ENCODE measurements at places on chromosomes 3 and 15.
A peak's percentile ranks its signal among the peaks of the same experiment; 100 is the strongest.

GRCh38 chr3:115293321-115293720 is 146.2 kb upstream of the ZBTB20 start:
- no peak for DNase-seq

GRCh38 chr3:170982733-170983132 is 43.8 kb downstream of the SLC2A2 start:
- DNase-seq: no peak

GRCh38 chr15:29888646-29889045 is 66.4 kb upstream of the TJP1 start:
- no peak for DNase-seq

- DNase-seq: no peak
Observed at GRCh38 chr3:68953816-68954444, 21.6 kb upstream of the TAFA4 start.

GRCh38 chr3:6165951-6166350 is 695.0 kb upstream of the GRM7 start:
- no peak for DNase-seq

- DNase-seq: no peak
Observed at GRCh38 chr3:59998058-59998457, 948.2 kb upstream of the CFAP20DC start.

- DNase-seq: no peak
Observed at GRCh38 chr3:67447393-67447792, 207.0 kb downstream of the SUCLG2 start.

DNA sequence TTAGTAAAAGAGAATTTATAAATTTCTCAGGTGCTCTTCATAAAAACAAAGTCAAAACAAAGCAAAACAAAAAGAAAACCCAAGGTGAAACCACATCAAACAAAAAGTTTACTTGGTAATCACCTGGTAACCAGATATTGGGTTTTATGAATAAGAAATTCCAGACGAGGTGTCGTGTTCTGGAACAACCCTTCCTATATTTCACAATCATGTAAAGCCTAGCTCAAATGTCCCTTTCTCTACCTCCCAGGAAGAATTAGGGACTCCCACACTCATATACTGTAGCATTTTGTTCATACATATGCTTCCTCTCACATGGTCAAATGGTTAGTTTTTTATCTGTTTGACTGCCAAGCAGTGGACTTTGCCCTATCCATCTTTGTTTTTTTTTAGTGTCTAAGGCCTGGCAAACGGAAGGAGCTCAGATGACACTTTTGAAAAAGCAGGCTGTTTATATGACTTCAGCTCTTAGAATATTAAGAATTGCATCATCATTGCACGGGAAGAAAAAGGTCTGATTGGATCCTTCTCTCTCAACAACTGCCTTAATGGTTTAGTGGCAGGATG is 326.7 kb upstream of the TBL1XR1 start:
- DNase-seq: no peak

DNA sequence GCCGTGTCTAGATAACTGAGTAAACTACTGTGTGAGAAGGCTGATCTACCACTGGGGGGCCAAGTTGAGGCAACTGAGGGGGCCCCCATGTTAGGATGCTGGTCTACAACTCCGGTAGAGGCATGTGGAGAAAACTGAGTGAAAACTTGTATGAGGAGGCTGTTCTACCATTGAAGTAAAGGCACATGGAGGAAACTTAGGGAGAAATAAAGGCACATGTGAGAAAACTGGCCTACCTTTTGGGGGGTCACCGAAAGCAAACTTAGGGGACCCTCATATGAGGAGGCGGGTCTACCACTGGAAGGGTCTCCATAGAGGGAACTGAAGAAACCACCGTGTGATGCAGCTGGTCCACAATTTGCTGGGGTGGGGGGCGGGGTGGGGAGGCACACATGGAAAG is 155.2 kb downstream of the FBLN2 start:
- no peak for DNase-seq

- DNase-seq: no peak
Observed at GRCh38 chr3:39067286-39067685, 15.5 kb downstream of the WDR48 start.

GRCh38 chr3:151837057-151837456 is 23.1 kb downstream of the AADAC start:
- DNase-seq: peak; percentile 28

DNA sequence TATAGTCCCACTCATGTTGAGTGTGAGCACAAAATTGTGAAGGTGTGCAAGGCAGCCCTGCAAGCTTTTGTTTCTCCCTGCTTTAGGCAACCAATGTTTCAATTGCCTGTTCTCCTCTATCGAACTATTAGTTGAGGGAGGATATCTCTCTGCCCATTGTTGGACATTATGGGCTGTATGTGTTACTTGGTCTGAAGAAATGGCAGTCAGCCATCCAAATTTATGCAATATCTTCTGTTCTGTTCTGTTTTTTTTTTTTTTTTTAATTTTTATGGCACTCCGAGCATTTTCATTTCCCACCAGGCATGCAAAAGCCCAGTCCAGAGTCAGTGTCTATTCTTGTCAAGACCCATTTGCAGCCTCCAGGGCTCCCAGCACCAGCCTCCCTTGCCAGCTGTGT is 44.0 kb downstream of the ANAPC13 start:
- no peak for DNase-seq

DNA sequence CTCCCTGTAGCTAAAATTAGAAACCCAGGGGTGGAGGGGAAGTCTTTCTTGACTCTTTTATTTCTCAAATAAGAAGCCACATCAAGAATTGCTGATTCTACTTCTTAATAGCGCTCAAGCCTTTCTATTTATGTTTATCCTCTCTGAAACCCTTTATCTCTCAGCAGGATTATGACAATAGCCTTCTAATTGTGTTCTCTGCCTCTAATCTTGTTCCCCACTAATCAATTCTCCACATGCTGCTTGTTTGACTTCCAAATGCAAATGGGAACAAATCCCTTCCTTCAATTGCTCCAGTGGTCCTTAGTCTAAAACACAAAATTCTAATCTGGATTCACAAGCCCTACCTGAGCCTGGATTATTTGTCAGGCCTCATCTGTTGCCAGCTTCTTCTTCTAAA is 43.7 kb upstream of the CFAP20DC start:
- DNase-seq: no peak

DNA sequence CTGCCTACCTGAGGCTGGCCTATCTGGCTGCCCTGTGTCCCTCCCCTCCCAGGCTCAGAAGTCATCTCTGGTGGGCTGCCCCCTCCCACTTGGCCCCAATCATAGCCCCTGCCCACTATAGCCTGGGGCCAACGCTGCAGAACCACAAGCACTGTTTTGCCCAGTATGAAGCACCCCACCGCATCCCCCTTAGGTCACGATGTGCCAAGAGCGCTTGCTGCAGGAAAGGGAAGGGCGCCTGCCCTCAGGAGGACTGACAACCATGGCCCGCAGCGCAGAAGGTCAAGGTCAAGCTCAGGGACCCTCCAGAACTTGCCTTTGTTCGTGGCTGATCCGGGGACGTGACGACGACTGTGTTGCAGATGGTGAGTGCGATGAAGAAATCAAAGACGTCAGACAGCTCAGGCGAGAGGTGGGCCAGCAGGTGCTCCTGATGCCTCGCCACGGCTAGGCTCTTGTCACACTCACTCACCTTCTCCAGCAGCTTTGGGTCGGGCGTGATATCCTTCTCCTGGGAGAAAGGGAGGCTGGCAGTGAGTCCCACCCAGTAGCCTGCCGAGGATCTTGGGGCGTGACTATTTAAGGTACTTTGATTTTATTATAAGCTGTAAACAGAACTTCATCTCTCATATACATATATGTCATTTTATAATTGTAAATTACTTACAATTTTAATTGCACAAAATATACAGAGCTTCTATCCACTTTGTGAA is 146.6 kb downstream of the ATP10A start:
- DNase-seq: no peak

DNA sequence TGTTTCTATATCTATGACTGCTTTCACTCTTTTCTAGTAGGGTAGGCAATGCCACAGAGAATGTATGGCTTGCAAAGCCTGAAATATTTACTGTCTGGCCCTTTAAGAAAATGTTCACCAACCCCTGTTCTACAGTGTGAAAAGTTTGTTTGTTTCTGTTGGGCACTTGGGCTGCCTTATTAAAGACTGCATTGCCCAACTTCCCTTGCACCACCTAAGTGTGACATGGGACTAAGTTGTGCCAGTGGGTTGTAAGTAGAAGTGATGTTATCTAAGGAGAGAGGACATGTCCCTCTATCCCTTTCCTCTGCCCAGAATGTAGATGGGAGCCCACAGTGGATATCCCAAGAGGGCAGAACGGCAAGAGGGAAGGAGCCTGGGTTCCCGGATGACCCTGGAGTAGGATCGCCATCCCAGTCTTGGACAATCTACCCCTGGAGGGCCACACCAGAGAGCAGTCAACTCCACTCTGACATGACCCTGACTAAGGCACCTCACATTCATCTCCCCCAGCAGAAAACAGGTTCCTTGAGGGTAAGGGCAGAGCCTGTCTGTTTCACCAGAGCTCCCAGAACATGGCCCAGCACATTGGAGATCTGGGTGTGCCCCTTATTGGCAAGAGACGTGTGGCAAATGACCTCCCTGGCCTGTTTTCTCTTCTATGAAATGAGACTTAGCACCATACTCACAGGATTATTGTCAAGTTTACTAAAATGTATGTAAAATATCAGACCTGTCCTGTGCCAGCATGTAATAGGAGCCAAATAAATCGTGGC is 138.8 kb downstream of the SMAD6 start:
- DNase-seq: no peak
